Activated T-helper 1 cell treated with anti-CD3 and anti-CD28 coated beads, Interleukin-2, amount 50 U/mL, for 16 hours (primary cell): ENCODE measurements at places on chromosomes 1 and 21.

DNA sequence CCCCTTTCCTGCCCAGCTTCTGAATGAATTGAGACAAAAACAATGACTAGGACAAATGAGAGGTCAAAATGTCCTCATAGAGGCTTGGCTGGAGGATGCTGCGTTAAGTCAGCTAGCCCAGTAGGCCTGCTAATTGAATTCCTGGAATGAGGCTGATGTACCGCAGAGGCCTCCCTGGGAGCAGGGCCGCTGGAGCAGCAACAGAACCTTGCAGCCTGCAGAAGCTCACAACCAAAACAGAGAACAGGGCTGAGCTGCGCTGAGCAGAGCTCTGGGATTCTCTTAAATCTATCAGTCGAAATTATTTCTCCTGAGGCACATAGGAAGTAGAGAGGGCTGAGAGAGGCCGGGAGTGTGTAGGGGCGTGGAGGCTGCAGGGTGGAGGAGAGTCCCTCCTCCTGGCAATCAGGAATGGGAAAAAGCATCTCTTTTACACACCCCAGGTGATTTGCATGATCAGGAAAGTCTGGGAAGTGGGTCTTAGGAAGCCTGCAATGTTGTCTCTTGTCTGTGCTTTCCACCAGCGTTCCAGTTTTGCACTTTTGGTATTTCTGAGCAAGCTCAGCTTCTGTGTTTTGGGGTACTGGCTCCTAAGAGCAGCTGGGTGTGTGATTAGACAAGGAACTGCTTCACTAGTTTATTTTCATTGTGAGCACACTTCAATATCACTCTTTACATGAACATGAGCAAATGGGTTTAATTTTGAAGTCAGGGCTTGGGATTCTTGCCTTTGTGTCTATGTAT is 66.5 kb downstream of the RYR2 start:
- DNase-seq = no peak

DNA sequence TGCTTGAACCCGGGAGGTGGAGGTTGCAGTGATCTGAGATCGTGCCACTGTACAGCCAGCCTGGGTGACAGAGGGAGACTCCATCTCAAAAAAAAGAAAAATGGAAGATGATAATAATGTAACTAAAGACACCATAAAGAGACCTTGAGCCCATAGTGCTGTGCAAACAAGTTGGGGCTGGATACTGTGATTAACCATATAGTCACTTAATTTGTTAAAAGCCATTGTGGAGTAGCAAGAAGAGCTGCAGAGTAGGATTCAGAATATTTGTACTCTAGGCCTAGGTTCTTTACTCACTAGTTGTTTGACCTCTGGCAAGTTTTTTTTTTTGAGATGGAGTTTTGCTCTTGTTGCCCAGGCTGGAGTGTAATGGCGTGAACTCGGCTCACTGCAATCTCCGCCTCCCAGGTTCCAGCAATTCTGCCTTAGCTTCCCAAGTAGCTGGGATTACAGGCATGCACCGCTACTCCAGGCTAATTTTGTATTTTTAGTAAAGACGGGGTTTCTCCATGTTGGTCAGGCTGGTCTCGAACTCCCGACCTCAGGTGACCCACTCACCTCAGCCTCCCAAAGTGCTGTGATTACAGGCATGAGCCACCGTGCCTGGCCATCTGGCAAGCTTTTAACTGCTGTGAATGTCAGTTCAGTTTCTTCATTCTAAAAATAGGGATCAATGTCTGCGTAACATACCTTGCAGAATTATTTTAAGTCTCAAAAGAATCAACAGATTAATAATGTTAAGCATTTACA is 12.8 kb downstream of the CAP1 start:
- no peak for DNase-seq

DNA sequence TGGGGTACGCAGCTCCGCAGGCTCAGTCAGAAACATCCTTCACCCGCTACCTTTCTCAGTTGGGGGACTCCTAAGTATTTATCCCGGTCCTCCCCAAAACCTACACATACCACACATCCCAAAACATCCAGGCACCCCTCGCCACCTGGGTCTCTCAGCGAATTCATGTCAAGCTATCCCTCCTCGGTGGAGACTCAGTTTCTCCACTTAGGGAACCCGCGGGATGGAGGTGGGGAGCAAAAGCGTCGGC is 1.3 kb upstream of the ZBTB7B start:
- DNase-seq = no peak

DNA sequence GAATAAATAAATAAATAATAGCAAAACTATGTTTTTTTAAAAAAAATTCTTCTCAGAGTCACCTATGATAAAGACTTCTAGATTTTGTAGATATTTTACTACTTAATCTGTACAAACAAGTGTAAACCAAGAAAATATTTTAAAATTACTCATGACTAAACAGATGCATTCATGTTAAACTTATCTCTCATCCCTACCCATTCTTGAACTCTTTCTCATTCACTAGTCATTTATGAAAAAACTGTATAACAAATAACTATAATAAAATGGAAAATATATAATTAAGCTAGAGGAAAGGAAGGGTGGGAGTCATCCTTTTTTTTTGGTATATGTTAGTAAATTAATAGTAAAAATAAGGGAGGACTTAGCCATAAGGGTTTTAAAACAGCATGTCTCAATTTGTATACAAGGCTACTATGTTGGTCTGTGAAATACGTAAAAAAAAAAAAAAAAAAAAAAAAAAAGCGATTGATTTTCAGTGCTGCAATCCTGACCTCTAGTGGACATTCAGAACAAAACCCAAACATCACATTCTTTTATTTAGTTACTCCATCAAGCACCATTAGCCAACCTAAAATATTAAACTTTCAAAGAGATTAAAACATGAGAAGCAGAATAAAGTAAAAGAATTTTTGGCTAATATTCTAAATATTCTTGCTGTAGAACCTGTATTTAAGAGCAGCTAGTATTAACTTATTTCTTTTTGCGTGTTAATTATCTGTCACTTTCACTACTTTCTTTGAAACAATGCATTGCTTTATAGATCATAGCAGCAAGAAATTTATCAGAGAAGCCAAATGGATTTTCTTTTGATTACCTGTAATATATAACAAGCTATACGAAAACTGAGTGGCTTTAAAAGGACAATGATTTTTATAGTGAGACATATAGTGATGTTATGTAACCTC is 255.8 kb upstream of the CACYBP start:
- no peak for DNase-seq

- no peak for DNase-seq
Measured at GRCh38 chr21:36491209-36491910, 11.4 kb upstream of the CLDN14 start.

DNA sequence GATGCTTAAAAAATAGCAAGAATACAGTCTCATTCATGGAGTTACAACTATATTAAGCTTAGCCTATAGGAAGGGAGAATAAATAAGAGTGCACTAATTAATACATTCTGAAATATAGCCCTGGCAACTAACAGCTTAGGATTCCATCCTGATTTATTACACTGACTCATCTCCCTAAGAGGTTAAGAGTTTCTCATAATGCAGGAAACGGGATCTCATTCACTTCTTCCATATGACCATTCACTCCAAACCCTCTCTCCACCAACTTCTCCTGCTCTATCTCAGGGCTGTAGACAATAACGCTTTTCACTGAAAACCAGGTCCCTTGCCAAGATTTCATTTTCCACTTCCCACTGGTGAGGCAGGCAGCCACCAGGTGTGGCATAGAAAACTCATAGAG is 168.5 kb upstream of the PLD5 start:
- no peak for DNase-seq

DNA sequence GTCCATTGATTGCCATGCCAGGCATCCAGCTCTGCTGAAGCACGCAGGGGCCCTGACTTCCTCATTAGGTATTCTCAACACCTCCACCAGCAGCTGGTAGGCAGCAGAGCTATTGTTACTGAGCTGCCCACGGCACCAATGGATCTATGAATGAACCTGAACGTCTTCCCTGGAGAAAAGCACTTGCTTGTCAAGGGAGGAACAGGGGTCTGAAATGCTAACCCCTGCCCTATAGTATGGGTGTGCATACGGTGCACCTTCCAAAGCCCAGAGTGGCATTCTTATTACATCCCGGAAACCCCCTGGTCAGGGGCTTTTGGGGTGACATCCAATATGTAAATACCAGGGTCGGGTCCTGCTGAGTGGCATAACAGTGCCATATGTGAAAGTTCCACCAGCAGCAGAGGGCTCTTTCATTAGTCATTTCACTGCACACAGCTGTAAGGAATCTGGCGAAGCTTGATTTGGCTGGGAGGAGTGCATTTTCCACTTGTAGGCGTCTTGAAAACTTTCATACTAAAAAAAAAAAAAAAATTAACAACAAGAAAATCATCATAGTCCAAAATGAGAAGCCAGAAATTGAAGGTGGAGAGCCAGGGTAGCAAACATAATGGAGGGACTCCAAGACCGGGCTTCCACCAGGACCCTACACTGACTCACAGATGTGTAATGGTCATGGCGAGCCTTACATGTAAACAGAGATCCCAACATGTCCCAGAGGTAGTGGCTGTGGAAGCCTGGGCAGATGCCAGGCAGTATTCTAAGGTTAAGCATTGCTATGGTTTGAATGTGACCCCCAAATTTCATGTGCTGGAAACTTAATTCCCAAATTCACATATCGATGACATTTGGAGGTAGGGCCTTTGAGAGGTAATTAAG is 58.8 kb upstream of the PRDX6 start:
- no peak for DNase-seq

DNA sequence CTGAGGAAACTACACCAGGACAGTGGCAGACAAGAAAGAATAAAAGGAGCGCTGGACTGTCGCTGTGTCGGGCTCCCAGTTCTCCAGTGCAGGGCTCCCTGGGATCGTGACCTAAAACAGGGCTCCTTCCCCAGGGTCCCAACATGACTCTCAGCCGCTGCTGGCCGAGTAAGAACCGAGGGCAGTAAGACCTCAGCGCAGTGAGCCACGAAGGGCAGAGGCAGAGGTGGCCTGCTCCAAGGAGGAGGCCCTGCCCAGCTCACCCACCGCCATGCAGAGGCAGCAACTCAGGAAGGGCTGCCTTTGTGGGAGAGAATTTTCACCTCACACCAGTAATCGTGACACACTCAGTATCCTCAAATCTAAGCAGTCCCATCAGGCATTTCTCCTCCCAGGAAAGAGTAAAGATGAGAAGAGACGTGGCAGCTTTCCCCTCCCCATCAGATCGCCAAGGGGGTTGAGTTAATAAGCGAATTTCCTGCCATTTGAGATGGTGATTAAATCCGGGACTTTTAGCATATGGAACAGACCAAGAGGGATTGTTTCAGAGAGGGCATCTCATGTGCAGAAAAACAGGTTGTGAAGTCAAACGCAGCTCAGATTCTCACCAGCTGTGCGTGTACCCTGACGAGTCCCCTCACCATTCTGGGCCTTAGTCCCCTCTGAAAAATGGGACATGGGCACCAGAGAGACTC is 19.8 kb upstream of the ARTN start:
- DNase-seq = no peak

DNA sequence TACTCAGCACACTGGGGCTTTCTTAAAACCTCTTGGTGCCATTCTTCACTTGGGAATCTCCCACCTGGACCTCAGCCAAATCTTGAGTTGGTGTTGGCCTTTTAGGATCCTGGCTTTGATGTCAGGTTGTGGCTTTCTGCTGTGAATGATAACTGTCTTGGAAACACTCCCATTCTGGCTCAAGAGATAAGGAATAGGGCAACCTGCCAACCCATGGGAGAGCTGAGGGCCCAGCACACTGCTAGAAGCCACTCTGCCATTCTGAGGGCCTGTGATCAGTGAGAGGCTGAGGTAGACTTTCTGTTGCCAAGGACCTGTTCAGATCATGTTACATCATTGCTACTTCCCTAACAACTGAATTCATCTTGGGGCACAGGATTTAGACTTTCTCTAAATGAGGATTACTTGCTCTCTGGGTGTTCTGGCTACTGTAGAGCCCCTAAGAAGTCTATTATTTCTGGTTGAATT is 45.8 kb downstream of the TTC39A start:
- DNase-seq = no peak

DNA sequence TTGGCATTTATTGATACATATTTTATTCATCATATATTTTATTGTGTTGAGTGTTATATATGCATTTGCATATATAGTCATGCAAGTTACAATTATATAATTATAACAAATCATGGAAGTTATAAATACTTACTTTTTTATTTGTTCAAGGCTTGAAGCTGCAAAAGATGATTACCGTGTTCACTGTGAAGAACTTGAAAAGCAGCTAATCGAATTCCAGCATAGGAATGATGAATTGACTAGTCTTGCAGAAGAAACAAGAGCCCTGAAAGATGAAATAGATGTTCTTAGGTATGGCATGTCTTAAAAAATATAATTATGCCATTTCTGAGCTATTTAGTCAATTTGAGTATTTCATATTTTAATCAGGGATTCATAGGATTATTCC is 32.1 kb downstream of the HOOK1 start:
- no peak for DNase-seq

DNA sequence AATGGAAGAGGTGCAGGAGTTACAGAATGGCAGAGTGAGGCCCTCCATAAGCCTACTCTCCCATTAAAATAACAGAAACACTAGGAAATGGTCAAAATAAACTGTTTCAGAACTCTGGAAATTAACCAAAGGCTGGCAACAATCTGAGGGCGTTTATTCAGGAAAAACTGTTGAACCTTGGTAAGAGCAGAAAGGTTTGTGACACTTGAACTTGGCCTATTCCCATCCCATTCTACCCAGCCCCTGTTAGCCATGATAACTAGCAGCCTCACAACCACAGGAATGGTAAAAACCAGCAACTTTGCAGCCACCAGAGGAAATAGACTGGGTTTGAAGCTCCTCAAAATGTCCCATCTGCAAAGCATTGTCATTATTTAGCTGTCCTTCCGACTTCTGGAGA is 256.8 kb downstream of the RHOU start:
- DNase-seq = no peak

DNA sequence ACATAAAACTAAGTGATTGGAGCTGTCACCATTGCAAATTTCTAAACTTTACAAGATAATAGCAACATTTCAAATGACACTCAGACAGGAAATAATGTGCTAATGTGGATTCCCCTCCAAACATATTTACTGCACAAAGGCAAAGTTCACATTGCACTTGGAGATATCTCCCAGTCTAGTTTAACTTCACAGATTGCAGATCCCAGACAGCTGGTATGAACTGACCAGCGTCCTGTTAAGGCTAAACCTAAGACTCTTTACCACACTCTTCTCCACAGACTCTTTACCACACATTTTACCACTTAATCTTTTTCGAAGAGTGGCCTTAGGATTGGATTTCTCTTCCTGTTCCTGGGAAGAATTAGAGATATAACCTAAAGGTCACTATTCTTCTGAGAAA is 40.6 kb upstream of the HSD3B1 start:
- no peak for DNase-seq

- no peak for DNase-seq
Measured at GRCh38 chr21:15732290-15732995, 2.7 kb downstream of the USP25 start.

DNA sequence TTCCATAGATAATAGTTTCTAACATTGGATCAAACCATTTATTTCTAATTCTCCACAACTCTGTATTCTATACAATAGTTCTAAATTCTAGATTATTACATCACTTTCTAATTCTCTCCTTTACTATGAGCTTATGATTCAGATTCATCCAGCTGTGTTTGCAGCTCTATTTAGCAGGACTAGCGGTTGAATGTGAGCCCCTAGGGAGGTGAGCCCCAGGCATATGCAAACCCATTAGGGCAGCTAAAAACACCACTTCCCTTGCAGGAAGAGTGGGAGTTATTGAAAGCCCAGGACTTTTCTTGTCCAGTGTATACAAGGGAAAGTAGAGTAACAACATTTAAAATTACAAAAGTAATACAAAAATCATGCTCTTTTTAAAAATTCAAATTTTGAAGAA is 56.9 kb downstream of the KRTAP19-8 start:
- DNase-seq = no peak

GRCh38 chr1:83800066-83800465 is 198.9 kb downstream of the TTLL7 start:
- DNase-seq = no peak

- no peak for DNase-seq
Measured at GRCh38 chr1:36816348-36816747, 218.0 kb downstream of the GRIK3 start.
